Activated T-cell treated with anti-CD3 and anti-CD28 coated beads, Interleukin-2, amount 50 U/mL, for 24 hours (primary cell): ENCODE measurements at places on chromosomes 11 and 22.

- DNase-seq, result no peak
Measured at GRCh38 chr11:16280256-16280682, 76.1 kb downstream of the SOX6 start.

DNA sequence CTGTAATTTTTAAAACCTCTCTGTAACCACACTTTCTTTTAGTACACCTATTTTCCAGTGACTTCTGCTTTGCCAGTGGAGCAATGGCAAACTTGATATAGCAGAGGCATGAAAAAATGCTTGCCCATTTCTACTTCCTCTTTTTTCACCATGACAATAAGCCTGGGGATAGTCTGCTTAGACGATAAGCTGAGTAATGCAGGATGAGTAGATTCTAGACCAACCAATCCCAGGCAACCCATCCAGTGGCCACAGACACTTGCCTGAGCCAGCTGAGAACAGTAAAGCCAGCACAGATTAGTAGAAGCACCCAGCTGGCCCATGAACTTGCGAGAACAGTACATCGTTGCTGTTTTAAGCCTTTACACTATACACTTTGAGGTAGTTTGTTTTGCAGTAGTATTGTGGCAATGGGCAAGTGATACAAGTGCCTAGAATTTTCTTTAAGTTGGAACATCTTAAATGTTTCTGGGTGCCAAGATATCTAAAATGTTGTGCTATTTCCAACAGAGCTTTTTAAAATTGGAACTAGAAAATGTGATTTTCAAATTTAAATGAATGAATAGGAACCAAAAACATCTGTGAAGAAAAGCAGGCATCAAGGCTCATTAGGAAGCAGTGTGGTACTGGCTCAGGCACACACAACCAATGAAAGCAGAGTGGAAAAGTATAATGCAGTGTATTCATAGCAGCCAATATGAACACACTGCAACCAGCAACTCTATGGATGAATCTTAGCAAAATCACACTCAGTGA is 37.7 kb downstream of the DDI1 start:
- no peak for DNase-seq

DNA sequence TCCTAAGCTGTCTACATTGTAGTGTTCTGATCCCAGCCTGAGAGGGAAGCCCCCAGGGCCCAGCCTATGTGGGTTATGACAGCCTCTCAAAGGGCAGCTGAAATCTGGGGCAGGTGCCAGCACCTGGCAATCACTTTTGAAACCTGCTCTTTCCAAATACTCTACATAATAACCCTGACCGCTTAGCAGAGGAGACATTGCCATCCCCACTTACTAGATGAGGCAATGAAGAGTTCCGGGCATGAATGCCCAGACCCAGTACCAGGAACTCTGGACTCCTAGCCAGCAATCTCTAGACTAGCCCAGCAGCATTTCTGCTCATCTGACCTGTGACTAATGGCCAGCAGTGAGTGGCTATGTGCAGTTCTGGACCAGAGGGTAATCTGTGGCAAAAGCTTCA is 412.4 kb upstream of the CADM1 start:
- DNase-seq, result no peak

DNA sequence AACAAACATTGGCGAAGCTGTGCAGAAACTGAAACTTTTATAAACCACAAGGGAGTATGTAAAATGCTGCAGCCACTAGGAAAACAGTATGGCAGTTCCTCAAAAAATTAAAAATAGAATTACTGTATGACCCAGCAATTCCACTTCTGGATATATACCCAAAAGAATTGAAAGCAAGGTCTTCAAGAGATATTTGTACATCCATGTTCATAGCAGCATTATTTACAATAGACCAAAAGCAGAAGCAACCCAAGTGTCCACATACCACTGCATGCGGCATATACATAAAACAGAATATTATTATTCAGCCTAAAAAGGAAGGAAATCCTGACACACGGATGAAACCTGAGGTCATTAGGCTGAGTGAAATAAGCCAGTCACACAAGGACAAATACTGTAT is 85.8 kb downstream of the RELT start:
- no peak for DNase-seq

GRCh38 chr22:30822216-30823014 is 127.7 kb downstream of the OSBP2 start:
- DNase-seq, result no peak

DNA sequence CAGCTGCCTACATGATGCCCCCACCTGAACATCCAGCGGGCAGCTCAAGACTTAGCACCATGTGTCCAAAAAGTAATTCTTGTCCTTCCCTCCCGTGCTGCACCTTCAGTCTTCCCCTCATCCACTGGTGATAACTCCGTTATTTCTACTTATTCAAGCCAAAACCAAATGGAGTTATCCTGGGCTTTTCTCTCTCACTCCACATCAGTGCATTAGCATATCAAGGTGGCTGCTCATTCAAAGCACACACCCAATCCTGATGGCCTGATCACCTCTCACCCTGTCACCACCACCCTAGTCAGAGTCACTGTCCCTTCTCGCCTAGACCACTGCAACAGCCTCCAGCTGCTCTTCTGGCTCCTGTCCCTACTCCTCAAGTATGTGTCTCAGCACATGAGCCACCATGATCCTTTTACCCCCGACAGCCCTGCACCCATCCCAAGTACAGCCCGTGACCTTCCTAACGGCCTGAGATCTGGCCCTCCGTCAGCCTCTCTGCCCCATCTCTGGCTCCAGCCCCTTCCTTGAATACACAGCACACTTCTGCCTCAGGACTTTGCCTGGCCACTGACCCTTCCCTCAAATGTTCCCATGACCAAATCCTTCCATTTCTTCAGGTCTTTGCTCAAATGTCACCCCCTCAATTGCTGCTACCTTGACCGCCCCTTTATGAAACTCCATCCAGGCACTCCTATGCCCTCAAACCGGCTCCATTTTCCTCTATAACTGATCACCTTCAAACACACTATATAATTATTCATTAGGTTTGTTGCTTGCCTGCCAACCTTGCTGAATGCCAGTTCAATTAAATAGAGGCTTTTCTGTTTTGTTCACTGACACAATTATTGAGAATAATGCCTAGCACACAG is 19.7 kb upstream of the SLC25A1 start:
- DNase-seq, result no peak

GRCh38 chr22:29265929-29266328 is 1.9 kb downstream of the RHBDD3 start:
- no peak for DNase-seq

DNA sequence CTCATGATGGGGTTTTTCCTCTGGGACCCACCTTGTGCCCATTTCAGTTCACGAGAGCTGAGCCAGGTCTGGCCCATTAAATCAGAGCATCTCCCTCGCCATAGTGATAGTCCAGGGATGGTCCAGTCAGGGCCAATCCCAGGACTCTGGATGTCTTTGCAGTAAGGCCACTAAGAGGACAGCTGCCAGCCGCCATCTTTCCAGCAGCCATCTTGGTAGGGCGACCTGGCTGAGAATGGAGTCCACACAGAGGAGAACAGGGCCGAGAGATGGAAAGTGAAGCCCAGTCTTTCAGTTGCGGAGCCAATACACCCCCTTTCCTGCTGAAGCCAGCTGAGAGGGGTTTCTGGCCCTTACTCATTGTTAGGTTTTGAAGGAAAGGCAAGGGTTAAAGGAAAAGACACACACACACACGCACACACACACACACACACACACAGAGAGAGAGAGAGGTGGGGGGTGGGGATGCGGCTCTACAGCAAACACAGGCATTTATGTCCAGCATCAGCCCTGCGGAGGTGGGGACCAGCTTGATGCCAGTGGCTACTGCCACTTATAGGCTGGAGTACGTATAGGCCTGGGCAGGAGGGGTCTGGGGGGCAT is 12.4 kb upstream of the KIAA0930 start:
- DNase-seq, result no peak

DNA sequence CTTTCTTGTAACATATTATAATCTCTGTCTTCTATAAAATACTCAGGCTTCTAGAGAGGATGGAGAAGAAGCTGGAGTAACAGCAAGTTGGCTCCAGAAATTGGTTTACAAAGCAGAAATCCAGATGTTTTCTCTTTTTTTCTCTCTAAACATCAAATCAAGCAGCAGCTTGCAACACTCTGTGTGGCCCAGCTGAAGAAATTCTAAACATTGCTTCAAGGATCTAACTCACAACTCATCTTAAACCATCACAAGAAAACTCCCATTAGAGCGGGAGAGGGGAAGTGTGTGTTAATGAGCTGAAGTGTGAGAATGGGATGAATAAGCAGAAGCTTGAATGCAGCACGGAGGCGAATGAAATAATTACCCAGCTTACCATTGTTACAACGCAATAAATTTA is 146.5 kb downstream of the OPCML start:
- no peak for DNase-seq

- DNase-seq, result no peak
Measured at GRCh38 chr11:113771964-113772363, 1.5 kb downstream of the ZW10 start.

- DNase-seq, result no peak
Measured at GRCh38 chr11:133520707-133521106, 11.6 kb downstream of the OPCML start.

GRCh38 chr11:126790550-126791081 is 210.0 kb downstream of the KIRREL3 start:
- no peak for DNase-seq

- DNase-seq, result peak; percentile 22
Measured at GRCh38 chr11:1055990-1056771, 18.5 kb upstream of the MUC2 start.
